T-helper 9 cell (primary cell): ENCODE measurements at places on chromosomes 12 and 14.

DNA sequence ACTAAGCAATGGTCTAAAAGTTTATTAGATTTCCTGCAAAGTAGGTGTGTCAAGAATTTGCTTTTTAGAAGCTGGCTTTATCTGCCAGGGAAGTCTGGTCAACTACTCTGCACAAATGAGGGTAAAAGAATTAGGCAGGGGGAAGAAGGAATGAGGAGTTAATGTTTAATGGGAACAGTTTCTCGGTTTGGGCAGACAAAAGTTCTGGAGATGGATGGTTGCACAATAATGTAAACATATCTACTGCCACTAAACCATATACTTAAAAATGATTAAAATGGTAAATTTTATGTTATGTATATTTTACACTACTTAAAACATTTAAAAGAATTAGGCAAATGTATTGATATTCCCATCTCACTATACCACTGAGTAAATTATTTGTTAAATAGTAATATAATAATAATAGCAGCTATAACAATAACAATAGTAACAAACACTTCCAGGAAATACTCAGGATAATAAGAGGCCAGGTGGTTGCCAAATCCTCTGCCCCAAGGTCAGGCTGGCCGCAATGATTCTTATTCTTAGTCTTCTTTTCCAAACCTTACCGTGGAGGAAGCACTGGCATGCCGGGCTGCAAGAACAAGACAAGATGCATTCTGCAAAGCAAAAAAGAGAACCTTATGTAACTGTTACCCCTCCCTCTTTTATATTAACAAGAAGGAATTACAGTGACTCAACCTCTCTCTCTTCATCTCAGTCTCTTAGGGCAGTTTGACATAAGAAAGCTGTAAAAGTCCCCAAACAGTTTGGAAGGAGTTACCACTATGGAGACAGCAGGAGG, 13.9 kb downstream of the CS start:
- no peak for DNase-seq

GRCh38 chr14:104145826-104146601, 7.6 kb downstream of the KIF26A start:
- DNase-seq: no peak

- no peak for DNase-seq
These were observed 53.3 kb downstream of the TMTC1 start for GRCh38 chr12:29730481-29730880.

- no peak for DNase-seq
These were observed 1753.6 kb upstream of the SEL1L start for GRCh38 chr14:83287300-83287699.

DNA sequence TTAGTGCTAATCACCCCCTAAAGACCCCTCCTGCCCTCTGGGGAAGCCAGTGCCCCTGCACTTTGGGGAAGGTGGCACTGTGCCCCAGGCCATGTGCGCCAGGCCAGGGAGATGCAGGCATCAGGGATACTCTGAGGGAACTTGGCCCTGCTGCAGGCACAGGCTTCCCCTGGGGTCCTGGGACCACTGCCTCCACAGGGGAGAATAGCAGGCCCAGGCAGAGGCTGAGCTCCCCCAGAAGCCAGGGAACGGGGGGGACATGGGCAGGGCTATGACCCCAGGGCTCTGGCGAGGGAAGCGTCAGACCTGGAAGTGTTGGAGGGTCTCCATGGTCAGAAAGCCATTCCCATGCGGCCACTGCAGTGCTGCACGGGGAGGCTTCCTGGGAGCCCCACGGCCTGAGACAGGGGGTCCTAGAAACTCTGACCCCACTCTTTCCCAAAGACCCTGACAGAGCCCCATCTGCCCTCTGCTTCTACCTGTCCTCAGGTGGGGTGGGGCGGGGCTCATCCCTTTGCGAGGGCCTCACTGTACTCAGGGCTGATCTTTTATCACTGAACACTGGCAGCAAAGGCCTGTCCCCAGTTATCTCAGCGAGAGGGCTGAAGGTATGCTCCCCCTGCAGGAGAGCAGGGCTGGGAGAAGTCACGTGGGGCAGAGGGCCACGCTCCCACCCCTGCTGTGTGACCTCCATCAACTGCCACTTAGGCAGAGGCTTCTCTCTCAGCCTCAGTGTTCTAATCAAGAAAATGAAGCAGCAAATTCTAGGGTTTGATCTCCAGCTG, 160.0 kb downstream of the CALM1 start:
- no peak for DNase-seq

DNA sequence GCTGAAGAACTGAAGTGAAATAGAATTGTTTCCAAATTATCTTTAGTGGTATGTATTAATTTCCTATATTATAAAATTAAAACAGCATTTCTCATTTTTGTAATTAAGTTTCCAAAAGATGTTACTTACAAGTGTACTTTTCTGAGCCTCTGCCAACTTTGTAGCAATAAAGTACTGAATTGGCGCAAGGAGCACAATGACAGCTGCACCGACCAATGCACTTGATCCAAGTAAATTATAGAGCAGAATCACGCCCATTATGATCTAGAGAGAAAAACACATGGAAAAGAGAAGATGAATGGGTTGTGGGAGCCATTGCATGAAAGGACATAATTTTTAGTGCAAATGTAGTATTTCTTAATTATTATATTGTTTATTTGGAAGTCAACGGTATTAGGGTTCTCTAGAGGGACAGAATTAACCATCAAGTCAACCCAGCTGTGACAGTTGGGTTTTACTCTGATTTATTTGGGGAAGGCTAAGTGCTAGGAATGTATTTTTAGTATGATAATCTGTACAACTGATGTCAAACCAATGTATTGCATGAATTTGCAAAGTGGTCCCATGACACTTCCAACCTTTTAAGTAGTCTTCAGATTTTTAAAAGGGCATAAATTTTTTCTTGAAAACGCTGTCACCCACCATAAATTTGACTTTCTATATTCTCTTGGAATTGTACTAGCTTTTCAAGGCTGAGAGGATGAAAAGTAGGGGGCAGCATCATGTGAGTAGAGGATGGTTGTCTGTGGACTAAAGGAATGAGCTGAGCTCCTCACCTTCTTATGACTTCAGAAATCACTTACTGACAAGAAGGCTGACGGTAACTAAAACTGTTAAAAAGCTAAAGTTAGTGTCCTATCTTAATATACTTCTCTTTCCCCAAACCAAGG, 33.0 kb downstream of the ABCC9 start:
- no peak for DNase-seq

DNA sequence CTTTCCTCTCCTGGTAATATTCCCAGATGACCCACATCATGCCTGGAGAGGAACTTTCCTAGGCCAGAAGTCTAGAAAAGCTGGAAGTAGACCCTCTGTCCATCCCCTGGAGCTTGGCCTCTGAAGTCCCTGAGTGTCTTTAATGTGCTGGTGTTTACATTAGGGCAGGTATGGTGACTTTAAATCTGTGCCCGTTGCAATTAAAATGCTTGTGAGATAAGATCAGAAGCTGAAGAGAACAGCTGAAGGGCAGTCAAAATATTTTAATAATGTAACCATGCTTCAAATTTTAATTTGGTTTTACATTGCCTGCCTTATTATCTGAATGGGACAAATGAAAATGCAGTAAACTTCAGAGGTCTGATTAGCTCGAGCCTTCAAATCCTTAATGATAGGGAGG, 1022.5 kb downstream of the BCL11B start:
- DNase-seq: no peak

DNA sequence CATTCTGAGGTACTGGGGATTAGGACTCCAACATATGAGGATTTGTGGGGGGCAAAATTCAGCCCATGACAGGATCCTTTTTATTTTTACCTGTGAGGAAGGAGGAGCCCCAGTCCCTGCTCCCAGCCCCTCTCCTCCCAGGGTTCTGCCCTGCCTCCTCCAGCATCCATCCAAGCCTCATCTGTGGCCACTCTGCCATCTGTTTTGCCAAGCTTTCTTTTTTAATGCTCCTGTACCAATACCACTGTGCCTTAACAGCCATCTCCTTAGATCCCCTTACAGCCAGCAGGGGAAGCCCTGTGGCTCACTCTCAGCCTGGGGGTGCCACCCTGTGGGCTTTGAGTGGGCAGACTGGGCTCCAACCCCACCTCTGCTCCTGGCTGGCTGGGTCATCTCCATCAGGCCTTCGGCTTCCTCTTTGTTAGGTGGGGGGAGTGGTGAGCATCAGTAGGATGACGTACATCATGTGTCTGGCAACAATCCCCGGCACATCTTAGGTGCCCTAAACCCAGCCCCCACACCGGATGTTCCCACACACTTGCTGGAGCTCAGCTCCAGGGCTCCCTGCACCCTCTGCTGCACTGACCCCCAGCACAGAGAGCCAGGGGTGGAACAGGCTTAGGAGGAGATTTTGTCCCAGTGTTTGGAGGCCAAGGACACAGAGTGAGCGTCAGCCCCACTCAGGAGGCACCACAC, 40.2 kb downstream of the CYP46A1 start:
- no peak for DNase-seq

- no peak for DNase-seq
These were observed 18.3 kb upstream of the SLC35F4 start for GRCh38 chr14:57884175-57884574.

- no peak for DNase-seq
These were observed 28.3 kb downstream of the MLXIP start for GRCh38 chr12:122106843-122107242.
